IMR-90 (cell line): ENCODE measurements at places on chromosomes 12 and 14. TPM values are rescaled to one million over a fixed set of nuclear protein-coding genes. Genes with fewer than 3 reads are reported as not detected.

Gene VRTN
- total RNA-seq, result not detected in 2 replicates

- H3K36me3 ChIP-seq, result no peaks in the 10 kb centered on the region
- DNase-seq, result no peak
- no peak overlapping the region for H3K27ac ChIP-seq
Observed at GRCh38 chr12:104823985-104824461, 134.1 kb downstream of the SLC41A2 start.

GRCh38 chr14:30518867-30519560 is 39.9 kb upstream of the G2E3 start:
- no peak overlapping the region for H3K27ac ChIP-seq
- no peaks in the 10 kb centered on the region for H3K36me3 ChIP-seq
- no peak overlapping the region for H3K4me3 ChIP-seq

DNA sequence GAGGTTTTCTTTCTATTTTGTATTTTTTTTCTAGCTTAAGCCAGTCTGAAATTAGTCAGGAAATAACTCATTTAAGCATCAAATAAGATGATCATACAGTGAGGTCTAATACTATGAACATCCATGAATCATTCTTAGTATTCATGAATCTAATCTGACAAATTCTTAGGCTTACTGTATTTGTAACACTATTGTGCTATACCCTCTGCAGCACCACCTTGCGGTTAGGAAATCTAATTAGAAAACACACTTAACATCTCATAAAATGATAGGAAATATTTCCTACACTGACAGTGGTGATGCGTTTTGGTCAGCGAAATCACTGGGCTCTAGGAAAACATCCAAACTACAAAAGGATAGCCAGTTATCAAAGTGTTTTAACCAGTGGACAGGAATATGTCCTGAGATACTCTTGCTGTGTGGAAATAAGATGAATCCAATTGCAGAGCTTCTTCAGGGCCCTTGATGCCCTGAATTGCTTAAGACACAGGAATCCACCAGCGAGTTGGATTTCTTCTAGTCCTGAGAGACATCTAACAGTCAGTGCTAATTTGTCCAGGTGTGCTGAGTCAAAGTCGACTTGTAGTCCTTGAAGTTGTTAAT is 109.3 kb upstream of the MYF6 start:
- DNase-seq, result peak; percentile 83
- H3K4me1 ChIP-seq, result peaks cover 11% of the 10 kb centered on the region; the same call in 1 of the 2 replicates
- no peaks in the 10 kb centered on the region for H3K36me3 ChIP-seq
- H3K4me3 ChIP-seq, result no peak overlapping the region
- no peaks in the 10 kb centered on the region for H3K27me3 ChIP-seq

Gene ATF7
- total RNA-seq, result 7.0 and 9.4 TPM in 2 replicates

DNA sequence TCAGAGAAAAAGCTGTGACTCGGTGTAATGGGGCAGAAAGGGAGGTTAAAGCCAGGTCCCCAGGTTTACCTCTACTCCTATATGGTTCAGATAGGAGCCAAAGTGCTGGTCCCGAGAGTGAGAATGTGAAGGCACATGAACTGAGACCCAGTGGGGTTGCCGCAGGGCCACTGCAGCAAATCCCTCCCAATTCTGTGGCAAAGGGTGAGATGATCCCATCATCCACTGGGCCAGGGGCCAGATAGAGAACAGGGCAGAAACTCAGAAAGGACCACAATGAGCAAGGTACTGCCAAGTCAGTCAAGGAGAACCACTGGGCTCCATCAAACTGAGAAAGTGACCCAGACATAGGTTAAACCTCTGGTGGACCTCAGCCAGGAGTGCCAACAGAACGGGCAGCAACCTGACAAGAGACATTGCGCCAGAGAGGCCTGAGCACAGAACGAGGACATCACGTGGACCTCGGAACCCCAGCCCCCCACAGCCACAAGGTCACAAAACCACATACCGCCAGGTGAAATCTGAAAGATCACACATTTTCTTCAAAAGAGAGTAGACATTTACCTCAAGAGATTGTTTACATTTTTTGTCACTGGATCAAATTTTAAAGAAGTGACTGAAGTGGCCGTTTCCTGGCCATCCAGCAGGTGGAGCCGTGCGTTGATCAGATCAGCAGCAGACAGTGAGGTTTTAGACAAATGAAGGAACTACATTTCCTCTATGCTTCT is 20.5 kb upstream of the ITPR2 start:
- no peak overlapping the region for H3K4me3 ChIP-seq
- H3K27me3 ChIP-seq, result peaks cover 8% of the 10 kb centered on the region; the same call in 1 of the 2 replicates
- DNase-seq, result peak; percentile 56

Gene FAIM2
- total RNA-seq, result 0.72 and 0.83 TPM in 2 replicates

DNA sequence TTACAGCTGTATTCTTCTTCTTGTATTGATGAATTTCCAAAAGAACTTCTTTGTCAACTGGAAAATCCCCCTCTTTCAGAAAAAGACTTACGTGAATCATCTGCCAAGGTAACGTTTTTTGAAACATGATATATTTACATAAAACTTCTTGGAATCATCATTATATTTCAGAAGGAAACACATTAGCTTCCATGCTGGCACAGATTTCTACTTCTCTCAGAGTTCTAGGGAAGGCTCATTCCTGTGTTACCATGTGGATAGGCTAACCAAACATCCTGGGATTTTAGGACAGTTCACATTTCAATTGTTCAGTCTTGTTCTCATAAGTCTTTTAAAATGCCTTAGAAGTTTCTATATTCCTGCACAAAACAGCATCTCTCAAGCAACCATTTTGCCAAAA is 120.3 kb upstream of the NEDD1 start:
- H3K4me1 ChIP-seq, result no peaks in the 10 kb centered on the region
- H3K27me3 ChIP-seq, result no peaks in the 10 kb centered on the region; the same call in 1 of the 2 replicates

- no peaks in the 10 kb centered on the region for H3K36me3 ChIP-seq
- no peak overlapping the region for H3K27ac ChIP-seq
- DNase-seq, result peak; percentile 23
- H3K27me3 ChIP-seq, result peaks cover 2% of the 10 kb centered on the region
Observed at GRCh38 chr12:47551426-47551851, 154.4 kb downstream of the RPAP3 start.

DNA sequence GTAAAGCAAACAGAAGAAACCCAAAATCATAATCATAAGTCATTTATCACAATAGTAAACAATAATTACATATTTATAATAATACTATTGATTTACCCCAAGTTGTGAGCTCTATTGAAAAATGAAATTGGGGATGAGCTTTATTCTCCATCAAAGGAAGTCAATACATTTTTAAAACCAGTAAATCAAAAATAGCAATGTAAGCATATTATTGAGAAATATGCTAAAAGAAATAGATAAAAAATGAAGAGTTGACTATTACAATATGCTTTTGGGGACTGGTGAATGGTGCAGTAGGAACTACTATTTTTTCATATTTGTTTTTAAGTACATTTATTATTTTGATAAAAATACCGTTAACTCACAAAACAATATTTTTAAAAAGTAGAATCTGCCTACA is 31.2 kb upstream of the STK38L start:
- H3K4me3 ChIP-seq, result no peak overlapping the region
- no peaks in the 10 kb centered on the region for H3K4me1 ChIP-seq
- DNase-seq, result no peak
- no peak overlapping the region for H3K27ac ChIP-seq

DNA sequence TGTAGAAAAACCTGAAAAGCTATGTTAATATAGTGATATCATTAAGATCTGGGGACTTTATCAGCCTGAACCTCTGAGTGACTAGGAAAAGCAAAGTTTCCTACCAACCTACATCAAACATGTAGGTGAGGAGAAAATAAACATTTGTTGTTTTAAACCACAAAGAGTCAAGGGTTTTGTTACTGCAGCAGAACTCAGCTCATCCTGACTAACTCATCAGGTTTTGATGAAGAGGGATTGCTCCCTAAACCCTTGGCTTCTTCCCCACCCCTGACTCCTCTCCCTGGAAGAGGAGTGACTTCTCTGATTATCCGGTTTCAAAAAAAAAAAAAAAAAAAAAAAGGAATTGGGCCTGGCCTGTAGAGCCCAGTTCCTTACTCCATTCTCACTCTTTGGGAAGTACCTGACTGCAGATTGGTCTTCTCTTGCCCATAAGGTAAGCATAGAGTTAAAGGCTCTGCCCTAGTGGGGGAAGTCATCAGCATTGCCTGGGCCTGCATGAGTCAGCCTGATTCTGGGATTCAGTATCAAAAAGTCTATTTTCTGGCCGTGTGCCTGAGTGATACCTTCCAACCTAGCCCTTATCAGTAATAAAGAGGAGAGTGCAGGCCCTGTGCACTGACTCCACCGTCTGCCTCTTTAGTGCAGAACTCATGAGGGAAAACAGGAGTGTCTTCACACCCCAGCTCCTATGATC is 16.9 kb downstream of the BDKRB1 start:
- peaks cover 2% of the 10 kb centered on the region for H3K36me3 ChIP-seq
- DNase-seq, result peak; percentile 76
- H3K4me3 ChIP-seq, result no peak overlapping the region

GRCh38 chr12:114450515-114451300 is 44.8 kb upstream of the TBX5 start:
- no peaks in the 10 kb centered on the region for H3K4me1 ChIP-seq
- DNase-seq, result no peak
- no peak overlapping the region for H3K27ac ChIP-seq
- H3K4me3 ChIP-seq, result no peak overlapping the region
- H3K27me3 ChIP-seq, result peaks cover 55% of the 10 kb centered on the region
- H3K36me3 ChIP-seq, result no peaks in the 10 kb centered on the region

Gene ALDH1L2
- 16.7 and 22.8 TPM in 2 replicates for total RNA-seq

Gene TROAP
- 15.6 and 21.5 TPM in 2 replicates for total RNA-seq

- H3K4me1 ChIP-seq, result no peaks in the 10 kb centered on the region
- no peaks in the 10 kb centered on the region for H3K27me3 ChIP-seq
- H3K27ac ChIP-seq, result no peak overlapping the region
- H3K36me3 ChIP-seq, result no peaks in the 10 kb centered on the region
- H3K4me3 ChIP-seq, result no peak overlapping the region
Observed at GRCh38 chr12:77343291-77343690, 277.9 kb upstream of the E2F7 start.
